Activated T-helper 1 cell treated with anti-CD3 and anti-CD28 coated beads, Interleukin-2, amount 50 U/mL, for 16 hours (primary cell): ENCODE measurements at places on chromosomes 5 and 9.

DNA sequence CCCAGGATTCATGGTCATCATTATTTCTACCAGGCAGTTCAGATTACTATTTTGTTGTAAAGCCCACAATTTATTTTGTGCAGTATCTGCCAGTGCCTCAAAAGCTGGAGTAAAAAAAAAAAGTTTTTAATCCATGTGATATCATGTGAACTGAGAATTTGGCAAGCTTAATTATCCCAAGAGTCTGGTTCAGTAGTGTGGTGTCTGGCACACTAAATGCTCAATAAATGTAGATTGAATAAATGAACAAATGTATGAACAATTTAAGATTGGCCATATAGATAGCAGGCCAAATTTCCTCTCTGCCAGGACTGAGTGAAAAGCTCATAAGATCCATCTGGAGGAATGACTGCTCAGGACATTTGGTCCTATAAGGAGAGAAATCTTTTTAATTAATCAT is 533.0 kb downstream of the TLE1 start:
- no peak for DNase-seq

DNA sequence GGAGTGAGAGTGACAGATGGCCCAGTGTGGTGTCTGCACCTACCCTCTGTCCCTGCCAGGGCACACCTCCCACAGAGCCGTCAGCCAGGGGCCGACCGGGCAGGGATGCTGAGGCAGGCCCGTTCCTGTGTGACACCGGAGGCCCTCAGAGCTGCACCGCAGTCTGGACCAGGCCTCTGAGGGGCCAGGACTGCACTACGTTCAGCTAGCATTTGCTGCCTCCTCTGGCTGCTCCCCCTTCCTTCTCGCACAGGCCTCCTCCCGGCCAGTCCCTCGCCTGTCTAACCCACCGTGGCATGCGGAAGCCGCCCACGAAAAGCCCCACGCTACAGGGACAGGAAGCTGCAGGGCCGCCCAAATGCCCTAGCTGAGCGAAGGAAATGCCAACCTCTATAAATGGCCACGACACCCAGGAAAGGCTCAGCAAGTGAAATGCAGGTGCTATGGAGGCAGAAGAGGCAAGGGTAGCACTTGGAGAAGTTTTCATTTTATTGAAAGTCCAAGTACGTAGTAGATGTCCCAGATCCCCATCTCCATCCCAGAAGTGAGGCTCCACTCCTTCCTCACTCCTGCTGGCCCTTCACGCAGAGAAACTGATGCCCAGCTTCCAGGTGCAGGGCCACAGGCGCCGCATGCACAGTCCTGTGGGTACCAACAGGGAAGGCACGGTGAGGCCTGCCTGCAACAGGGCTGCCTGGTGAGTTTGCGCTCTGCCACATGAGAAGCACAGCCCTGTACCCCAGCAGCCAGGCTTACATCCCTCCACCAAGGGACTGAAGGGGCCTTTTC is 38.7 kb downstream of the MAPK9 start:
- no peak for DNase-seq

GRCh38 chr9:19770973-19771372 is 17.9 kb downstream of the SLC24A2 start:
- DNase-seq = no peak

GRCh38 chr9:100725371-100725770 is 147.5 kb downstream of the CAVIN4 start:
- DNase-seq = no peak

DNA sequence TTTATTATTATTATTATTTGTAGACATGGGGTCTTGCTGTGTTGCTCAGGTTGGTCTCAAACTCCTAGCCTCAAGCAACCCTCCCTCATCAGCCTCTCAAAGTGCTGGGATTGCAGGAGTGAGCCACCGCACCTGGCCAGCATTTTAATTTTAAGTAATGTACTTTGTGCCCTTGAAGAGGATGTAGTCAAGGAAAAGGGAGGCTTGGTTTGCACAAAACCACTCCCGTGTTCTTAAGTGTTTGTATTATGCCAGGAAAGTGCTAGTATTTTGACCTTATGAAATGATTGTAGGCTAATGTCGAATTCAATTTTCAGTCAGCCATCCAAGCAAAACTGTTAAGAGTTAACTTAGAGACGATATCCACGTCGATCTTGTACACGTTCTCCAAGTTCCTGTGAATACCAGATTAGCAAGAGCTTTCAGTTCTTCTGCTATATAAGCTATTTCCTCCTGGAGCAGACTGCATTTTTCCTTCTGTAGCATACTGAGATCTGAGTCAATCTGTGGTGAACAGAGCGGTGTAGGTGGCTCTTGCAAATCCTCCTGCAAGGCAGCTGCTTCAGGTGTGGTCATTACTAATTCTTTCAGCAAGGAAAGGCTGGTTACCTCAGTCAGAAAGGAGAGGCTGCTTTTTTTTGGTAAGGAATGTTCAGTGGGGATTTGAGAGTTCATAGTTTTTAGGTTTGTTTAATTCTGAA is 23.7 kb downstream of the CCDC171 start:
- no peak for DNase-seq

DNA sequence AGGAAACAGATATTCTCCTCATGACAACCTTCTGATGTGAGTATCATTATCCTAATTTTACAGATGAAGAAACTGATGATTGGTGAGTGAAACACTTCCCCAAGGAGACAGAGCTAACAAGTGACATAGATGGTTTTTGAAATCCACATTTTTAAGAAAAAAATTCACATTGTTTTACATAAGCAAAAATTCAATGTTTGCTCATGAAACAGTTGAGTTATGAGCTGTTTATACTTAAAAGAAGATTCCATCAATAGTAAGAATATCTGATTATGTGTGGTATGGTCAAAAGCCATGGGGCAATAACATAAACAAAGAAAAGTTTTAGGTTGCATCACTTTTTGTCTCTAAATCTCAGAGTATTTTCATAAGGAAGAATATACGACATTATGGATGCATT is 167.9 kb upstream of the PAPPA start:
- no peak for DNase-seq
